ENCODE measurements at places on chromosomes 1 and 21.

- DNase-seq = no peak
Measured at GRCh38 chr1:159839116-159839849, 12.6 kb downstream of the SLAMF8 start.

DNA sequence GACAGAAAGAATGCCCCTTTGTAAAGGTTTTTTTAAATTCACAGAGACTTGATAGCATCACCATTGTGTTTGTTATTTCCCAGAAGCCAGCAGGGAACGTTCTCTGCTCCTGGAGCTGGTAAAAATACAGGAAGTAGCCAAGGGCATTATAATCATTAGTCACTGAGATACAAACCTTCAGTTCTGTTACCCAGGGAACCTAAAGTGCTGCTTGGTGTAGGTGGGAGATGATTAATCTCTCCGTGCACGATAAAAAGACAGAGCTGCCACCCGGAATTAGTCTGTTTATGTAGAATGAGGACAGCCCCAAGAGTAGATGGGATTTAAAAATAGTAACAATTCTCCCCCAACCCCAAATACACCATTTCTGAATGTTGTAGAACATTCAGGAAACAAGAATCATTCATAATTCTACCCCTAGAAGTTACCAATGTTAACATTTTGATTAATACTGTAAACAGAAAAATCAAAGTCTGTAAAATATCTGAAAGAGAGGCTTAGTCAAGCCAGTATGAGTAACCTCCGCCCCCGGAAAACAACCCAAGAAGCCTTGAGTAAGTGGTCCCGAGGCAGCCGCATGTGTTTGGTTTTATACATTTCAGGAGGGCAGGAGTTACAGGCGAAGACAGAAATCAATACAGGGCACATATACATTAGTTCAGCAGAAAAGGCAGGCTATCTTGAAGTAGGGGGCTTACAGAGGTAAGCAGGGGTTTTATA, 45.3 kb upstream of the CTBS start:
- DNase-seq = peak; percentile 6

- peak; percentile 6 for DNase-seq
Measured at GRCh38 chr1:59568158-59568935, 246.4 kb upstream of the HOOK1 start.

DNA sequence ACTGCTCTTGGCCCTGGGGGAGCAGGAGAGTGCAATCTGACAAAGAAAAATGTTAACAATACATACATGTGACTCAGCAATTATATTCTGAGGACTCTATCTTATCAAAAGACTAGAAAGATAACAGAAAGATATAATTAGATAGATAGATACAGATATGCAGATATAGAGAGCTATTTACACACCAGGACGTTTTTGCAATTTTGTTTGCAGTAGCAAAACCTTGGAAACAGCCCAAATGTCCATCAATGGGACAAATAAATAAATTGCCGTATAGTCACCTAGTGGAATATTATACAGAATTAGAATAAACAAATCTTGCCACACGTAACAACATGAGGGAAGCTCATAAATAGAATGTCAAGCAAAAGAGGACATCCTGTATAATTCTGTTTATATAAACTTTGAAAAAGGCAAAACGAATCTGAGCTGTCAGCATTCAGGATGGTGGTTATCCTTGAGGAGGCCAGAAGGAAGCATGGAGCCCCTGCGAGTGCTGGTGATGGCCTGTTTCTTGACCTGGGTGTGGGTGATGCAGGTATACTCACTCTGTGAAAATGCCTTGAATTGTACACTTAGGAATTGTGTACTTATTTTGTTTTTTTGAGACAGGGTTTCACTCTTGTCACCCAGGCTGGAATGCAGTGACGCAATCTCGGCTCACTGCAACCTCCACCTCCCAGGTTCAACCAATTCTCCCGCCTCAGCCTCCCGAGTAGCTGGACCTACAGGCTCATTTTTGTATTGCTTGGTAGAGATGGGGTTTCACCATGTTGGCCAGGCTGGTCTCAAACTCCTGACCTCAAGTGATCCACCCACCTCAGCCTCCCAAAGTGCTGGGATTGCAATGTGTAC, 12.8 kb upstream of the TRIM63 start:
- no peak for DNase-seq

- DNase-seq = no peak
Measured at GRCh38 chr1:229300099-229300757, 29.3 kb downstream of the RAB4A start.

GRCh38 chr1:39842836-39843235, 40.5 kb downstream of the TRIT1 start:
- peak; percentile 63 for DNase-seq

DNA sequence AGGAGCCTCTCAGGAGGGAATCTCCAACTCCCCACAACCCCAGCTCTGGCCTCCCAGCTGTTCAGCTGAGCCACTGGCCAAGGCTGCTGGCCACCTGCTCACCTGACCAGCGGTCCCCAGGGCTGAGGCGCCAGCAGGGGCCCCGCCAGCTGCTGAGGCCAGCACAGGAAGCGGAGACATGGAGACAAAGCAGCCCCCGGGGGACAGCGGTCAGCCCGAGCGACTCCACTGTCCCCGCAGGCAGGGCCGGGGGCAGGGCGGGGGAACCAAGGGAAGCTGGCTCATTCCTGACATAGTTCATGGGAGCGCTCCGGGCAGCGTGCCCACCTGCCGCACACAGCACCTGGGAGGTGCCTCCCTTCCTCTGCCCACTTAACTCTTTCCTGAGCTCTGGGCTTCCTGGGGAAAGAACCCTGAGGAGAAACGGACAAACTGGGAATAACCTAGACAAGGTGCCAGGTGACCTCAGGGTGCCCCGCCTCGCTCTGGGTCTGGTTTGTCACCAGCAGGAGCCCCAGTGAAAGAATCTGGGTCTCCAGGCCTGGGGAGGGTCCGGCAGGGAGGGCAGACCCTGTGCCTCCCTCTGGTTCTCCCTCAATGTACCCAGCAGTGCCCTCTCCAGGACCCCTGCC, 10.7 kb downstream of the EPHA2 start:
- no peak for DNase-seq

- DNase-seq = peak; percentile 99
Measured at GRCh38 chr1:26692793-26693490, 2.9 kb upstream of the ARID1A start.

- no peak for DNase-seq
Measured at GRCh38 chr21:46003575-46004007, 22.0 kb downstream of the COL6A1 start.

DNA sequence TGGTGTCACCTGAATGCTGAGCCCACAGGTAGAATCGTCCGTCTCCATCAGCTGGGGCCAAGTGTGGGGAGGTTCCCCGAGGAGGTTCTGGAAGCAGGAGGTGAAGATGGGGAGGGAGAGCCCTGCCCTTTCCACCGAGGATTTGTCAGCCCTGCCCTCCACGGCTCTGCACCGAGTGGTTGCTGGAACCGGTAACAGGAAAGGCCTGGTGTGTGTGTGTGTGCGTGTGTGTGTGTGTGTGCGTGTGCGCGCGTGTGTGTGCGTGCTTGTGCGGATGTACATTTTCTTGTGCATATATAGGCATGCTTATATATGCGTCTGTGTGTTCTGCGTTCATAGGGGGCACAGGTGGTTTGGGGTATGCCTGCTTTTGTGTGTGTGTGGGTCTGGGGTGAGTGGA, 3.5 kb downstream of the NBL1 start:
- no peak for DNase-seq

GRCh38 chr1:169964206-169964605, 70.5 kb upstream of the SCYL3 start:
- DNase-seq = no peak

DNA sequence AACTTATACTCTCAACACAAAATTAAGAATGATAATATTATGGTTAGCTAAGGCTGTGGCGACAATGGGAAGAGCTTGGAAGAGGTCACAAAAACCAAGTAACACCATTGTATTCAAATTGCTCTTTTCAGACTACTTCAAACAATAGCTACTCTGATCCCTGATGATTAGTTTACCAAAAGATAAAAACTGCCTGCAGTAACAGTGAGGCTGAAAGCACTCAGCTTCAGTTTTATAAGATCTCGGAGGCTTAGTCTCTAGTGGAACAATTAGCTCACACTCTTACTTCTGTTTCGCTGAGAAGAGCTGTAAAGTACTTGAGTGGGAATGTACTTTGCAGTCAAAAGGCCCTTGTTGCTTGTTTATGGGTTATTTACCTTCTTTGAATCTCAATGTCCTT, 278.5 kb downstream of the LRRC7 start:
- DNase-seq = no peak

DNA sequence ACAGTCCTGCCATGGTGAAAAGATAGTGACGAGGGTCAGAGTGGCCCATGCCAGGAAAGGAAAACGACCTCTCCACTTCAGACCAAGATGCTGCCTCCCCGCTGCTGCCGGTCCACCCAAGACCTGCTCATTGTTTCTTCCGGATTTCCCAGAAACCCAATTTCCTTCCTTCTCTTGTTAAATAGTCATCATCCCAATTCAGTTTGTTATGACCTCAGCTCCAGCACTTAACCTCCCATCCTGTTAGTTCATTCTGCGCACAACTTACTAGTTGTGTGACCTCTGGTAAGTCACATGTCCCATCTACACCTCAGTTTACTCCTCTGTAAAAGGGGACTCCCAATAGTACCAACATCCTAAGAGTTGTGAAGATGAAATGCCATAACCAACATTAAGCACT, 29.9 kb upstream of the PPP1R15B start:
- DNase-seq = no peak

- DNase-seq = no peak
Measured at GRCh38 chr1:170204121-170204520, 58.4 kb downstream of the NTMT2 start.

- no peak for DNase-seq
Measured at GRCh38 chr1:191760016-191760415, 398.2 kb upstream of the RGS18 start.

- no peak for DNase-seq
Measured at GRCh38 chr1:48773133-48773532, 3.6 kb downstream of the BEND5 start.

GRCh38 chr1:44721485-44722361, 9.2 kb downstream of the RNU5D-1 start:
- DNase-seq = peak; percentile 71

DNA sequence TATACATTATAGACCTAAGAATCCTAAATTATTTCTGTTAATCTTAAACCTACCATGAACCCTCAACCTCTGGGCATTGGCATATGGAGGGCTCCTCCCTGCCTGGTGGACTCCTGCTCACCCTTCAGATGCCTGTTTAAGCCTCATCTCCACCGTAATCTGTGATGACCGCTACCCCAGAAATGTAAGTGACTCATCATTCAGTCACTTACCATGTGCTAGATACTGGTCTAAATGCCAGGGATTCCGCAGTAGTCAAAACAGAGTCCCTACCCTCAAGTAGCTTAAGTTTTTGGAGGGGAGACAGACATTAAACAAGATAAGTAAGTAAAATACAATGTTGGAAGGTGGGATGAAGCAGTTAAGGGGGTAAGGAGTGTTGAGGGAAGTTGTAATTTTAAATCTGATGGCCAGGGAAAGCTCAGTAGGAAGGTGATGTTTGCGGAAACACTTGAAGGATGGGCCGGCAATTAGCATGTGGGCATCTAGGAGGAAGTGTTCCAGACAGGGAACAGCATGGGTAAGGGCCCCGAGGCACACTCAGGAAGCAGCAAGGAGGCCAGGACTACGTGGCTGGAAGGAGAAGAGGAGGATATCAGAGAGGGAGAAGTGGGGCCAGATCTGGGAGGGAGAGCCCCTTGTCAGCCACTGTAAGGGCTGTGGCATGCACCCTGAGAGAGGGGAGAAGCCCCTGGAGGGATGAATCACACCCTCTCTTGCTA, 141.7 kb upstream of the HOOK1 start:
- no peak for DNase-seq

- DNase-seq = peak; percentile 84
Measured at GRCh38 chr21:34020983-34021553, 52.3 kb upstream of the MRPS6 start.

- peak; percentile 68 for DNase-seq
Measured at GRCh38 chr1:51535006-51535592, 16.0 kb upstream of the EPS15 start.

GRCh38 chr21:35045542-35046262, 3.4 kb downstream of the RUNX1 start:
- DNase-seq = no peak

DNA sequence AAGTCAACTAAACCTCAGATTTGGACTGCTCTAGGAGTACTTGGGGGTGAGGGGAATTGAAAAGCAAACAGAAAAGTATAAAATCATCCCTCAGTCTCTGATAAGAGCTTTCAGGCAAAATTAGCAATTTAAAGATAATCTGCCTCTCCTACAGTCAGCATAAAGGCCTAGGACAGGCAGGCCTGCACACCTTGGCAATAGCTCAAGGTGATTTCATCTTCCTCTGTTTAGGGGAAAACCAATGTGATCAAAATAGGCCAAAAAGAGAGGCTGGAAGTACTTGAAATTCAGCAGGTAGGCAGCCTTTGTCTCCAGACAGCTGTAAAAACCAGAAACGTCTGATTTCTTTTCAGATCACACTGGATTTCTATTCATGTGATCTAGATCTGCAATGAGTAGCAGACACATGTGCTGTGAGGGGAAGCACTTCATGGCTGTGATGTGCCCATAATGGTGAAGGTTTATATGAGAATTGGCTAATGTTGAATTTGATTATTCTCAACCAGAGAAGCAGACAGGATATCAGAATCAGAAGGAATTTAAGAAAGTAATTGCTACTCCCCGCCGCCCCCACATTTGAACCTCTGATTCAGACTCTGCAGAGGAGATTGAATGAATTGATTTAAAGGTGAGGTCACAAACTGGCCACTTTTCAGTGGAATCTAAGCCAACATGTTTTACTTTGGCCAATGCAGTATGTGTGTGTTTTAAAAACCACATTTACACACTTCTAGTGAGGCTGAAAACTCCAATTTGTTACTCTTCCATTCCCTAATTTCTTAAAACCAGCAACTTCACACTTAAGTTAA, 45.8 kb upstream of the DNASE2B start:
- no peak for DNase-seq

- no peak for DNase-seq
Measured at GRCh38 chr1:100861379-100861778, 33.3 kb downstream of the EXTL2 start.

GRCh38 chr1:81998165-81998564, 197.4 kb downstream of the ADGRL2 start:
- peak; percentile 59 for DNase-seq

- DNase-seq = no peak
Measured at GRCh38 chr1:116817582-116818064, 63.4 kb downstream of the CD2 start.

DNA sequence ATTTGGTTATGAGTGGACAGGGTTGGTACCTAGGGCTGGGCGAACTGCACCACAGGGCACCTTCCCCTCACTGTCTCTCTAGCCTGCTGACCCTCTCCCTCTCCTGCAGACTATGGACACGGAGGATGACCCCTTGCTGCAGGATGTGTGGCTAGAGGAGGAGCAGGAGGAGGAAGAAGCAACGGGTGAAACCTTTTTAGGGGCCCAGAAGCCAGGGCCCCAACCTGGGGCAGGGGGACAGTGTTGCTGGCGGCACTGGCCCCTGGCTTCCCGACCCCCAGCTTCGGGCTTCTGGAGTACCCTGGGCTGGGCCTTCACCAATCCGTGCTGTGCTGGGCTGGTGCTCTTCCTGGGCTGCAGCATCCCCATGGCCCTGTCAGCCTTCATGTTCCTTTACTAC, 21.9 kb downstream of the DISP3 start:
- no peak for DNase-seq

- no peak for DNase-seq
Measured at GRCh38 chr1:199138061-199138460, 499.2 kb downstream of the PTPRC start.

- peak; percentile 73 for DNase-seq
Measured at GRCh38 chr1:94481473-94481933, 60.1 kb downstream of the F3 start.

GRCh38 chr1:88730132-88730675, 46.1 kb downstream of the PKN2 start:
- no peak for DNase-seq

- DNase-seq = no peak
Measured at GRCh38 chr1:206886831-206887230, 10.4 kb upstream of the IL24 start.

GRCh38 chr1:1080122-1080757, 6.1 kb upstream of the RNF223 start:
- DNase-seq = no peak

All from NCI-H446 (cell line).